Right lung (tissue), 10 donors: ENCODE measurements at places on chromosomes 5 and 9. TPM values are rescaled to one million over a fixed set of nuclear protein-coding genes. Genes with fewer than 3 reads are reported as not detected.

The ARL14EPL gene
- not detected for polyA plus RNA-seq

The LARP1 gene
- polyA plus RNA-seq: 94.6 TPM

The SHC3 gene
- 13.1 TPM for polyA plus RNA-seq

DNA sequence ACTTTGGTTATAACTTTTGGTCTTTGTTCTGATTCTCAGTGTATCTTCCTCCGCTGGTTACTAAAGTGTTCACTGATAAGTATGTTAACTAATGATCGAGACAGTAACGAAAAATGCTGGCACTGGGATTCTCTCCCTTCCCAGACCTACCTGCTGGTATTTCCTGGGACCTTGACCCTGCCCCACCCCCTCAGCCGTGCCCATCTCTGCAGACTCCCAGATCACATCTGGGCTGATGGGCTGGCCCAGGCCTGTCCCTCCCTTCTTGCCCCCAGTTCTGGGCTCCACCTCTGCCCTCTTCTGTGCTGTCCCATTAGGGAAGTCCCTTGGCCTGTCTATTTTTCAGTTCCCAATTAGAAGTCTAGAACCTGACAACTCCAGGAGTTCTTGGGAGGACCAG is 46.9 kb downstream of the NEURL1B start:
- no peak for DNase-seq

- DNase-seq: no peak
Observed at GRCh38 chr9:76808636-76809035, 44.4 kb downstream of the PCA3 start.

- no peak for DNase-seq
Observed at GRCh38 chr9:128408963-128409431, 11.7 kb upstream of the CERCAM start.

GRCh38 chr9:87338088-87338989 is 159.3 kb upstream of the DAPK1 start:
- DNase-seq: no peak

The IFNA2 gene
- polyA plus RNA-seq: not detected
